AG04450 (cell line): ENCODE measurements at places on chromosomes 12 and 14.

DNA sequence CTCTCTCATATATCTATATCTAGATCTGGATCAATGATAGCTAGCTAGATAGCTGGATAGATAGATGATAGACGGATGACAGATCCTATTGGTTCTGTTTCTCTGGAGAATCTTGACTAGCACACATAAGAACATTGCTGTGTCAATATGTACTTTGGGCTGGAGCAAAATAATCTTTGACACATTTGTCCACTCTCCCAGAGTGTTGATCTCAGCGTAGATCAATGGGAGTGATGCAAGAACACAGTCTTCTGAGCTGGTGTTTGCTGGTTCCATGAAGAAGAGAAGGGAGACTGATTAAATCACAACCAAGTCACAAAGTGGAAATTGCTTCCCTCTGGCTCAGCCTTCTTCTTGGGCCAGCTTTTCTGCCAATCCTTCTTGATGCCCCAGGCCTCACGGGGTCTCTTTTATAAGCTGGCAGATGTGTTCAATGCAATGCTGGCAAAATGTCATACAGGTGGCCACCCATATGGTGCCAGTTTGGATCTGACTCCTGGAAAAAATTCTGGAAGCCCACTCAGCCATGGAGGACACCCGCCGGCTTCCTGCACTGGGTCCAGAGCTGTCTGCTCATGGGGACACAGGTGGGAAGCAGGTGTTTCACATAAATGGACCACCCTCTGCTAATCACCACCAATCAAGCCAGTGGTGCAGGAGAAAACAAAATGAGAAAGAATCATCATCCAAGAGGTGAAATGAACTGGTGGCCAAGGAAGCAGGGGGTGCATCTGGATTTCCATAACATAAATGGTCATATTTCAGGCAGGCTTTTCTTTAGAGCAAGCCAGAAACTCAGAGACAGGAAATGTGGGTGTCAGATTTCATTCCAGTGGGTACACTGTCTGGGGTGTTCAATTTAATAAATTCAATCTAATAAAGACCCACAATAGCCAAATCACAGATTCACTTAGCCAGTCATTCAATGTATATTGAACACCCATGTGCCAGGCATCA, 310.3 kb downstream of the DPF3 start:
- no peak for DNase-seq

GRCh38 chr12:65200007-65200665, 30.8 kb downstream of the LEMD3 start:
- no peak for DNase-seq

GRCh38 chr12:6423267-6424007, 21.3 kb upstream of the CD27 start:
- DNase-seq, result peak; percentile 83

DNA sequence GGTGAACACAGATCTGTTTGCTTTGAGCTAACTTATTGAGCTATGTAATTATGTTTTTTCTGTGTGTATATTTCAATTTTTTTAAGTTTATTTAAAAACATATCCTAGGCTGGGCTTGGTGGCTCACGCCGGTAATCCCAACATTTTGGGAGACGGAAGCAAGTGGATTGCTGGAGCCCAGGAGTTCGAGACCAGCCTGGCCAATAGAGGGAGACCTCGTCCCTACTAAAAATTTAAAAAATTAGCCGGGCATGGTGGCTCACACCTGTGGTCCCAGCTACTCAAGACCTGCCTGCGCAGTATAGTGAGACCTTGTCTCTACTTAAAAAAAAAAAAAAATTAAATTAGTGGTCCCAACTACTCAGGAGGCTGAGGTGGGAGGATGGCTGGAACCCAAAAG, 16.2 kb upstream of the RNASE1 start:
- no peak for DNase-seq

GRCh38 chr12:25701290-25701689, 148.2 kb upstream of the LMNTD1 start:
- no peak for DNase-seq

DNA sequence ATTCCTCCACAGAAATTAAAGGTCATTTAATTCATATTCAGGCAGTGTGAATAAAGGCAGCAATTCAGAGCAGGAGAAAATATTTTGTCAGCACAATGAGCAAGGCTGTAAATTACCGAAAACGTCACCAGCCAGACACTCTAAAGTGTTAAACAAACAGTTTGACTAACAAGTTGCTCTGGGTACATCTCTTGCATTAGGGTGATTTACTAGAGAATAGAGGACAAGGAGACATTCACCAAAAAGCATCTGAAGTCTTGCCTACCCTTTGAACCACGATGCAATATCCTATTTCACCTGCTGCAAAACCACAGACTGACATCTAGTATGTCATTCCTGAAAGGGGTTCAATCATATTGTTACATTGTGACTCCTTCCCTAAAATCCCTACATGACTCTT, 27.1 kb upstream of the GPHB5 start:
- DNase-seq, result no peak

GRCh38 chr14:77322250-77322902, 1.5 kb downstream of the GSTZ1 start:
- DNase-seq, result no peak

DNA sequence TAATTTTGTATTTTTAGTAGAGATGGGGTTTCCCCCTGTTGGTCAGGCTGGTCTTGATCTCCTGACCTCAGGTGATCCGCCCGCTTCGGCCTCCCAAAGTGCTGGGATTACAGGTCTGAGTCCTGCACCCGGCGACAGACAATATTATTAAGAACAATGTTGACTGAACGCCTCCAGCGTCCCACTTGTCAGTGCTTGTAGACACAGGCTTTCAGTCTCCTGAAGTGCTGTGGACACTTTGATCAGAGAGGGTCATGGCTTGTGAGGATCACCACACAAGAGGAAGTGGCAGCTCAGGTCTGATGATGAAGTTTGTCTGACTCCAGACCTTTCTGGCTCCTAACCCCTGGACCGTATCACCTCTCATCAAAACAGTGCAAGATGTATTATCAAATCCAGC, 114.6 kb downstream of the CHST11 start:
- no peak for DNase-seq

DNA sequence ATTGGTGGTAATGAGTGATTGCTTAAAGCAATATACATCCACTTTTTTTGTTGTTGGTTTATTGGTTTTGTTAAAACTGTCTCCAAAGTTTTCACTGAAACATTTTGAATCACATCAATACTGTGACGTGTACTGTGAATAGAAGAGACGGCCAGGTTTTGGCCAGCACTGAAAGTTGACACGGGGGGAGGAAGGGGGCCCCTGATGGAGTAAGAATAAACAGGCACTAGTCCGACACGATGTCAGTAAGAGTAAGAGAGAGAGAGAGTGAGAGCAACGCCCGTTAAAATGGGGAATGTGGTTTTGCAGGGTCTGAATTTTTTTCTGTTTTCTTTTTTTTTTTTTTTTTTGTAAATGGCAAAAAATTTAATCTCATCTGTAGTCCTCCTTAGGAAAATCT, 14.7 kb downstream of the PEBP1 start:
- no peak for DNase-seq

- no peak for DNase-seq
These were observed 3.7 kb upstream of the TMX1 start for GRCh38 chr14:51236314-51236713.

GRCh38 chr14:95446470-95446869, 70.0 kb downstream of the SYNE3 start:
- DNase-seq, result no peak

DNA sequence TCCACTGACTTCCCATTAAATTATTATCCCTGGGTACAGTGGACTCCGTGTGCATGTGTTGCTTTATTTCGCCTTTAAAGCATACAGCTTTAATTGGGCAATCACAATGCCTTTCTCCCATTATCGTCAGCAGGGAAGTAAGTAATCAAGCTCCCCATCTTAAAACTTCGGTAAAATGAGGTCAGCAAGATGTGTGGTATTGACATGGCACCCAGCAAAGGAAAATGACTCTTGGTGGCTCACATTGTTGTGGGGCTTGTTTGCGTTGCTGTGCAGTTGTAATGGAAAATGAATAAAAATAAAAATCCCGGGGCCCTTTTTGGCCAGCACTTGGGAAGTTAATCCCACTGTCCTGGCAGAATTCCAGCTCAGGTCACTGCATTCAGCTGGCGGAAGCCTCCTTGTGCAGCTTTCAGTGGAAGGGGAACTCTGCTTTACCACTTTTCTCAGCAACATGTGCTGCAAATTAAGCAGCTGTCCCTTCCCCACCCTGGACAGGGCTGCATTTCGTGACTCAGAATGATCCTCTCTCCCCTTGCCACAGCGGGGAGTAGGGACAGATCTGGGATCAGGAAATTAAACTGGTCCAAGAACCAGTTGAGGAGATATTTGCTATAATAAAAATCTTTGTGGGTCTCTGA, 13.9 kb upstream of the ATP2A2 start:
- no peak for DNase-seq

DNA sequence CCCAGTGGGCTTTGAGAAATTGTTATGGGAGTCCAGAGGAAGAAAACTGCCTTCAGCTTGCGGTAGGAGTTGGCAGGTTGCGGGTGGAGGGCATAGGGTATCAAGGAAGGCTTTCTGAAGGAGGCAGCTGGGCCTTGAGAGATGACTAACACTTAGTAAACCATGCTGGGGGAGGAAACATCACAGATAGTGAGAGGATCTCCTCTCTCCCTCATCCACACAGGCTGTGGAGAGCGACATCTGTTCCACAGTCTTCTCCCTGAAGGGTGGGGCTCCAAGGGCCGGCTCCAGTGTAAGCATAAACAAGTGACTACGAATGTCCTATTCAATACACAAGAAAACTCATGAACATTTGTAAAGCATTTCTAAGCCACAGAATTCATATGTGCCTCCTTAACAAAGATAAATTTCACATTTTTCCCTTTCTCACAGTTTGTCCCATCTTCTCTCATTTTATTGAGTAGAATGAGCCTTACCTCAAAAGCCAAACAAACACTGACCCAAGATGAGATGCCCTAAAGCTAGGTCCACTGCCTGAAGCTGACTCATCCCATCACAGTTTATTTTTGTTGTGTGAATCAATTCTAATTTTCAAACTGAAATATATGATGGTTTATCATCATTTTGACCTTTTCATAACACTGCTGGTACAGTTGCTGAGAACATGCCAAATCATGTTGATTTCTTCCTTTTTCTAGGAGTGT, 227.9 kb downstream of the SLC25A21 start:
- peak; percentile 24 for DNase-seq

DNA sequence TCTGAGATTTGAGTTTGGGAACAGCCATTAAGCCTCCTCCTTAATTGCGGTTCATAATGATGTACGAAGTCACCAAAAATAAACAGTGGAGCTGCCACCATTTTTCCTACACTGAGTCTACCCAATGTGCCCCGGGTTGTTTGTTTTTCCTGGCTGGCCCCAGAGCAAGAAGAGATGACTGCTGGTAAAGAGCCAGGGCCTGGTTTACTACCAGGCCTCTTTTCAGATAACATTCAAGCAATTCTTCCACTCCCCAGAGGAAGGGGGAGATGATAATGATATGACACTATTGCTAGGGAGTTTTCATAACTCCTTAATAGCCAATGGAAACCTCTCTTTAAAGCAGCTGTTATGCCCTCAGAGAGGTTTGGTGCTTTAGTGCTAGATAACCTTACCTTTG, 42.3 kb downstream of the BRAP start:
- DNase-seq, result peak; percentile 64

DNA sequence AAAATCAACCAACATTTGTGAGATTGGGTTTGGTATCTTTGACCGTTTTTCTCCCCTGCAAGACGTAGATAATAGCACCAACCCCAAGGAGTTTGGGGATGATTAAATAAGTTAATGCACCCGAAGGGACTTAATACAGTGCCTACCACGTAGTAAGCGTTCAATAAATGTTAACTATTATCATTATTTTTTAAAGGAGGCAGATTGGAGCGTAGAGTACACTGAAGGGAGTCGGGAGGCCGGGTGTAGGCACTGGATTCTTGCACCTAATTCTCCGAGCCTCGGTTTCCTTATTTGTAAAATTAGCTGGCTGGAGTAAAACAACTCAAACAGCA, 367 bp upstream of the FRS2 start:
- DNase-seq, result no peak

- DNase-seq, result no peak
These were observed 1.7 kb upstream of the SLC38A2 start for GRCh38 chr12:46374310-46374709.

DNA sequence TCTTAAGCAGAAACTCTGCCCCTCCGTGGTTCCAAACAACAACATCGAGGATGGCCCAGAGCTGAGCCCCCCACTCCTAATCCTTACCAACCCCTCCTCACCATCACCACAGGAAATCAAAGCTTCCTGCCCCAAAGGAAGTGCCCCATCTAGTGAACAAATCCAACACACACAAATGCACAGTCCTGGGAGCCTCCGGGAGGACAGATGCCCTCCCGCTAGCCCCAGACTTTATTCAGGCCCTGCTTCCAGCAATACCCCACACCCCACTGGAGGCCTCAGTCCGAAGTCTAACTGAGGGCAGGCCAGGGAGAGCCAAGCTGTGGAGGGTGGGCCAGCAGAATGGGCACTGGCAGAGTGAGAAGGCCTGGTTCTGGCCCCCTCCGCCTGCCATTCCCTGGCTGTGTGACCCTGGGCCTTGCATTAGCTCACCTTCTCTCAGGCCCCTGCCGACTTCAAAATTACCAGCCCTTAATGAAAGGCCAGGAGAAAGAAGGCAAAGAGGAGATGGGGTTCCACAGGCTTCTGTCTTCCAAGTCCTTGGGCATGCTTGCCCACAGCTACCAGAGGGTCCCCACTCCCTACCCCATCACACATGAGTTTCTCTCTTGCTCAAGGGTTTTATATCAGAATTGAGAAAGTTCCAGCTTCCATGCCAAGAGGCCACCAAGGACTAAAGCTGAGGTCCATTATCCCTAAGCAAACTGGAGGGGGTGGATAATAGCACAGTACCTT, 2.3 kb downstream of the HDAC7 start:
- no peak for DNase-seq

DNA sequence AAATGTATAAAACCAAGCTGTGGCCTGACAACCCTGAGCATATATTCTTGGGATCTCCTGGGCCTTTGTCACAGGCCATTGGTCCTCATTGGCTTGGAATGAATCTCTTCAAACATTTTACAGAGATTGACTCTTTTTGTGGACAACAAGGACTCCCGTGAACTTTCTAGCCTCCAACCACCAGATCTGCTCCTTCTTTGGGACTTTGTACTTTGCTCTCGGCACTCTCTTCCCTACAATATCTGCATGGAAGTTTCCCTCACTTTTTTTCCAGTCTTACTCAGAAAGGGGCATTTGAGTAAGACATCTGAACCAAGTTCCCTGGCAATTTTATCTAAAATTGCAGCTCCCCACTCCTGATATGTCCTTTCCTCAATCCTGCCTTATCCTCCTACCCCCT, 158.8 kb downstream of the PHLDA1 start:
- DNase-seq, result no peak

GRCh38 chr14:103332143-103332919, 1.7 kb upstream of the EIF5 start:
- no peak for DNase-seq

- DNase-seq, result no peak
These were observed 956.4 kb upstream of the TMEM132C start for GRCh38 chr12:127310548-127310947.

GRCh38 chr12:56955631-56956256, 1.7 kb downstream of the RDH16 start:
- DNase-seq, result no peak

GRCh38 chr14:32102152-32102787, 25.2 kb downstream of the ARHGAP5 start:
- DNase-seq, result no peak

- no peak for DNase-seq
These were observed 4.2 kb downstream of the ACYP1 start for GRCh38 chr14:75059642-75060041.

GRCh38 chr12:46071769-46072624, 81.6 kb upstream of the SCAF11 start:
- DNase-seq, result peak; percentile 30
